Type B pancreatic cell (in vitro differentiated cells): ENCODE measurements at places on chromosomes 16 and 17. TPM values are rescaled to one million over a fixed set of nuclear protein-coding genes. Genes with fewer than 3 reads are reported as not detected.

- peaks cover 3% of the 10 kb centered on the region for H3K36me3 ChIP-seq
- H3K27ac ChIP-seq = no peak overlapping the region
- H3K27me3 ChIP-seq = no peaks in the 10 kb centered on the region
- H3K4me1 ChIP-seq = no peaks in the 10 kb centered on the region
- H3K4me3 ChIP-seq = no peak overlapping the region
Measured at GRCh38 chr16:88581033-88581432, 10.8 kb downstream of the ZC3H18 start.

DNA sequence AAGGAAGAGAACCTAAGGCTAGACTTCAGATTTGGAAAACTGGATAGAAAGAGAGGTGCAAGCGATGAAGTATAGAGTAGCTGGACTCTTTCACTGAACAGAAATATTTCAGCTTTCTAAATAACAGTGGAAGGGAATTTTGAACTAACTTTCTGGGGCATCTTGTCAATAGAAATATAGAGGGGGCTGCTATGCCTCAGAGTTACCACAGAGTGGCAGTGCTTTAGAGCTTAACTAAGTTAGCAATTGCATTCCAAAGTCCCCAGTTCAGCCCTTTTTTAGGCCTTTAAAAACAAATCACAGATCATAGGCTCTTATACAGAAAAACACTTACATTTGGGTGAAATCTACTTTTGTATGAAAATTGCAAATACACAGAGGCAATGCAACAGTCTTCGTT is 154.2 kb upstream of the CDH8 start:
- H3K27ac ChIP-seq = no peak overlapping the region
- no peak for DNase-seq
- no peaks in the 10 kb centered on the region for H3K36me3 ChIP-seq
- H3K4me1 ChIP-seq = no peaks in the 10 kb centered on the region
- no peak overlapping the region for H3K4me3 ChIP-seq

GRCh38 chr17:76748657-76749056 is 10.7 kb downstream of the MFSD11 start:
- H3K4me1 ChIP-seq = peaks cover 3% of the 10 kb centered on the region
- no peak overlapping the region for H3K4me3 ChIP-seq
- no peak for DNase-seq
- H3K36me3 ChIP-seq = peaks cover 36% of the 10 kb centered on the region
- no peak overlapping the region for H3K27ac ChIP-seq

DNA sequence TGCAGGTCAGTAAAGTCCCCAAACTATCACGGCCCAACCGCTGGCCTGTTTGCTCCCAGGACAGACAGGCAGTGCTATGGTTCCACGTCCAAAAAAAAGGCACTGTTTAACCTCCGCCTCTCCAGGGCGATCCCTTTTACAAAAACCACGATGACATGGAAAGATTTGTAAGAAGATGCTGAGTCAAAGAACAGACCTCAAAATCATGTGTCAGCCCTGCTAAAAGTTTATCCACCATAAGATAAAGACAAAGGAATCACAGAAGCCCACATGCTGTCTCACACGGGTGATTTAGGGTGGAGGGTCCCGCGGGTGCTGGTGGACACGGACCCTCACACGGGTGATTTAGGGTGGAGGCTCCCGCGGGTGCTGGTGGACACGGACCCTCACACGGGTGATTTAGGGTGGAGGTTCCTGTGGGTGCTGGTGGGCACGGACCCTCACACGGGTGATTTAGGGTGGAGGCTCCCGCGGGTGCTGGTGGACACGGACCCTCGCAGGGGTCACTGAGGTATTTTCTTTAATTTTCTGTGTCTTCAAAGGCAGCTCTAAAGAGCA is 117.2 kb upstream of the METRNL start:
- peak; percentile 57 for DNase-seq
- no peak overlapping the region for H3K27ac ChIP-seq
- H3K4me1 ChIP-seq = peaks cover 9% of the 10 kb centered on the region
- H3K27me3 ChIP-seq = no peaks in the 10 kb centered on the region
- H3K4me3 ChIP-seq = no peak overlapping the region

GRCh38 chr17:32484628-32485027 is 2.2 kb upstream of the CDK5R1 start:
- H3K4me1 ChIP-seq = peaks cover 20% of the 10 kb centered on the region
- peaks cover 3% of the 10 kb centered on the region for H3K27me3 ChIP-seq
- H3K27ac ChIP-seq = no peak overlapping the region
- H3K4me3 ChIP-seq = peak overlapping the region; percentile 69

DNA sequence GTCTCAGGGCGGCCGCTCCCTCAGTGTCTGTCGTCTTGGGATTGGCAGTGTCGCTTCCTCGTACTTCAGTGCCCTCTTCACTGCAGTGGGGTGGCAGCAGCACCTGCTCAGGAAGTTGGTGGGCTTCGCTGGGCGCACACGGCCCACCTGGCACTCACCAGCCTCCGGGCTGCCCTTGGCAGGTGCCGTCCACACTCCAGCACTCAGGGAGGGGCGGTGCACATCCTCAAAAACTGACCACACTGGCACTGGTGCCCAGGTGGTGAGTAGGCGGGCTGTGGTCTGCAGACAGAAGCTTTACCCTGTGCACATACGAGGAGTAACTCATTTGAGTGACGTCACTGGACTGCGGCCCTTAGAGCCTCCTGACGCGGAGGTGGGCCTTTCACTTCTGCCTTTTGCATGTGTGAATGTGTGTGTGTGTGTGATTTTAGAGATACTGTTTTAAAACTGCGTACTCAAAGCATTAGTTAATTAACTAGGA is 94.6 kb downstream of the BANP start:
- peaks cover 24% of the 10 kb centered on the region for H3K36me3 ChIP-seq
- no peak overlapping the region for H3K27ac ChIP-seq
- no peak for DNase-seq
- H3K4me3 ChIP-seq = no peak overlapping the region

- H3K27ac ChIP-seq = no peak overlapping the region
- H3K4me3 ChIP-seq = peak overlapping the region; percentile 1
- DNase-seq = no peak
- peaks cover 23% of the 10 kb centered on the region for H3K4me1 ChIP-seq
- H3K27me3 ChIP-seq = peaks cover 24% of the 10 kb centered on the region
Measured at GRCh38 chr17:79517827-79518584, 92.8 kb downstream of the RBFOX3 start.

DNA sequence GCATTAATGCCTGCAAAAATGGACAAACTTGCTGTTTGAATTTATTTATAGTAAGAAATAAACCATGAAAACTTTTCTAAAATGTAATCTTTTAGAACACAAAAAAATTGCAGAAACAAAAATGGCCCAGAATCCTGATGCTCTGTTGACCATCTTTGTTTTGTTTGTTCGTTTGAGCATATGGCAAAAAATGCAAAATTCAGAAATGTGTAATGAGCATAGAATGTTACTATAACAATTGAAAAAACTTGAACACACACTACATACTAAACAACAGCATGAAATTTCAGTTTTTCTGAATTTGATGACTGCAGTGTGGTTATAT is 1.1 kb upstream of the KPNA2 start:
- no peak for DNase-seq
- H3K27ac ChIP-seq = no peak overlapping the region
- H3K36me3 ChIP-seq = peaks cover 13% of the 10 kb centered on the region
- peak overlapping the region; percentile 16 for H3K4me3 ChIP-seq
- peaks cover 13% of the 10 kb centered on the region for H3K4me1 ChIP-seq

DNA sequence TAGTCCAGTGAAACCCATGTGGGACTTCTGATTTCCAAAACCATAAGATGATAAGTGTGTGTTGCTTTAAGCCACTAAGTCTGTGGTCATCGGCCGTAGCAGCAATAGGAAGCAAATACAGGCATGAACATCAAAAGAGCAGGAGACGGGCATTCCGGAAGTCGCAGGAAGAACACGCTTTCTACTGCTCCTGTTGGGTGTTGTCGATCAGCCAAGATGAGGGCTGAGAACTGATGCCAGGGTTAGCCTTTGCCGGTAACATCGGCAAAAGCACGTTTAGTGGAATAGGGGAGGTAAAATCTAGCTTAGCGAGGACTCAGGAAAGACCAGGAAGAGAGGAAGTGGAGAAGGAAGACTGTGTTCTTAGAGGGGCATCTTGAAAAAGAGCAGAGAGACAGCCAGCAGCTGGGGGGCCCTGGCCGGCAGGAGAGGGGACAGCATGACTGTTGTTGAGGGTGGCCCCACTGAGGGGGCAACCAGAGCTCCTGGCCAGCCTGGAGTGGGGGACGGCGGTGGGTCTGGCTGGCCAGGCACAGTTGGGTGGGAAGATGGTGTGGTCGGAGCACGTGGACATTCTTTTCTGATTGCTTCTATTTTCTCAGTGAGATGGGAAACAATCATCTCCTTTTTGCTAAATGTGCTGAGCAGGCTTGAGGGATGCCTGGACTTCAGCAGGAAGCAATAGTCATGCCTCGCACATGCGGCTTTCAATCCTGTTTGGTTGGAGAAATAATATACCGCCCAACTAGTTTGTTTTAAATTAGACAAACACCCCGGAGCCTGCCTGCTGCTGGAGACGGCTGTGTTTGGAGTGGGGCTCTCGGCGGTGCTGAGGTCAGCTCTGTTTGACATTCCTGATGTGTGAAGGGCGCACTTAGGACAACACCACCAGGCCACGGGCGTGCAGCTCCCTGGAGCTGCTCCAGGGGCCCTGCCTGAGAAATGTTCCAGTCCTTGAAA is 109.9 kb downstream of the METRNL start:
- no peaks in the 10 kb centered on the region for H3K27me3 ChIP-seq
- peaks cover 24% of the 10 kb centered on the region for H3K4me1 ChIP-seq
- no peaks in the 10 kb centered on the region for H3K36me3 ChIP-seq
- no peak overlapping the region for H3K4me3 ChIP-seq
- peak overlapping the region; percentile 40 for H3K27ac ChIP-seq
- peak; percentile 68 for DNase-seq

- DNase-seq = no peak
- peaks cover 22% of the 10 kb centered on the region for H3K36me3 ChIP-seq
- H3K27ac ChIP-seq = peak overlapping the region; percentile 97
- peak overlapping the region; percentile 89 for H3K4me3 ChIP-seq
Measured at GRCh38 chr17:83083368-83084201, 4.2 kb downstream of the METRNL start.

DNA sequence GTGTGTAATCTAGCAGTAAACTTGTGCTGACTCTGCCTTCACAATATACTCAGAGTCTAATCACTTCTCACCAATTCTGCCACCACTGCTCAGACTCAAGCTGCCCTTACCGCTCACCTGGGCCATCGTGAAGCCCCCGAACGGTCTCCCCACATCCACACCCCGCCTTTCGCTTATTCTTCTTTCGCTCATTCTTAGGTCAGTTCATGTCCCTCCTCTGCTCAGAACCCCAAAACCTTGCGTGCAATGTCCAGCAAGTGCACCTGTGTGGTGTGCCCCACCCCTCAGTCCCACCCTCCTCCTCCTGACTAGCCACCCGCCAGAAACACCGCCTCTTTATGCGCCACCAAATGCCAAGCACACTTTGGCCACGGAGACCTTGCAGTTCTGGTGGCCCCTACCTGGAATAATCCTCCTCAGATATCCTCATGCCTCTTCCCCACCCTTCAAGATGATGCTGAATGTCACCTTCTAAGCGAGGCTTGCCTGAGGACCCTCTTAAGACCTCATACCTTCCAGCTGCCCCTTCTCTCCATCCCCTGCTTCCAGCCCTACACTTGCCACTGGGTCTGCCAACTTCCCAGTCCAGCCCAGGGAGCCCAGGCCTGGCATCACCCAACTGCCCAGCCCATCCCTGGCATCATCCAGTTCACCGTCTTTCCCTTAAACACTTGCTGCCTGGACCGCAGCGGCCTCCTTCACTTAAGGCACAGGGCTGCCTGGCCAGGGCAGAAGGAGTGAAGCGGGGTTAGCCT is 34.3 kb upstream of the RBFOX3 start:
- H3K4me3 ChIP-seq = no peak overlapping the region
- H3K36me3 ChIP-seq = no peaks in the 10 kb centered on the region
- H3K27me3 ChIP-seq = peaks cover 36% of the 10 kb centered on the region
- DNase-seq = peak; percentile 60

Gene CA5A
- total RNA-seq = 0.70 TPM in 1 of 2 replicates, not detected in the other

Gene TPPP3
- total RNA-seq = 39.3 and 44.5 TPM in 2 replicates

Gene CHST5
- total RNA-seq = 0.60 and 1.9 TPM in 2 replicates

Gene SDK2
- 4.6 and 47.3 TPM in 2 replicates for total RNA-seq

Gene CLDN7
- 118 and 284 TPM in 2 replicates for total RNA-seq

Gene TEX19
- 0.14 TPM in 1 of 2 replicates, not detected in the other for total RNA-seq

Gene HYDIN
- 5.6 and 19.7 TPM in 2 replicates for total RNA-seq
